Retina (tissue), 1 donor: ENCODE measurements at places on chromosomes 12 and 14.

DNA sequence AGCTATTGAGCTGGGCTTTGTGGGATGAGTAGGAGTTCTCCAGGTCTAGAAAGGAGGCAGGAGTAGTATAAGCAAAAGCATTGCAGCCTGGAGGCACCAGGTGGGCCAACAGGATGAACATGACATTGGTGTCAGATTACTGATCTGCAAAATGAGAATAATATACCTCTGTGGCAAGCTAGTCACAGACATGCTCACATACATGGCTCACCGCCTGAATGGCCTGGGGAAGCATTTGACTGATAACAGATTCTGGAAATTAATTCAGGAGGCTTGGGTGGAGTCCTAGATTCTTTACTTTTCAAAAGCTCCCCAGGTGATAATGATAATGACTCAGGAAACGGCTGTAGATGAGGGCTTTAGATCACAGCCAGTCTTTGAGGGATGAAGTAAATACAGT lies 709 bp downstream of the TCL1B start:
- DNase-seq: no peak

- no peak for DNase-seq
These were observed 40.8 kb upstream of the OASL start for GRCh38 chr12:121079736-121080272.

DNA sequence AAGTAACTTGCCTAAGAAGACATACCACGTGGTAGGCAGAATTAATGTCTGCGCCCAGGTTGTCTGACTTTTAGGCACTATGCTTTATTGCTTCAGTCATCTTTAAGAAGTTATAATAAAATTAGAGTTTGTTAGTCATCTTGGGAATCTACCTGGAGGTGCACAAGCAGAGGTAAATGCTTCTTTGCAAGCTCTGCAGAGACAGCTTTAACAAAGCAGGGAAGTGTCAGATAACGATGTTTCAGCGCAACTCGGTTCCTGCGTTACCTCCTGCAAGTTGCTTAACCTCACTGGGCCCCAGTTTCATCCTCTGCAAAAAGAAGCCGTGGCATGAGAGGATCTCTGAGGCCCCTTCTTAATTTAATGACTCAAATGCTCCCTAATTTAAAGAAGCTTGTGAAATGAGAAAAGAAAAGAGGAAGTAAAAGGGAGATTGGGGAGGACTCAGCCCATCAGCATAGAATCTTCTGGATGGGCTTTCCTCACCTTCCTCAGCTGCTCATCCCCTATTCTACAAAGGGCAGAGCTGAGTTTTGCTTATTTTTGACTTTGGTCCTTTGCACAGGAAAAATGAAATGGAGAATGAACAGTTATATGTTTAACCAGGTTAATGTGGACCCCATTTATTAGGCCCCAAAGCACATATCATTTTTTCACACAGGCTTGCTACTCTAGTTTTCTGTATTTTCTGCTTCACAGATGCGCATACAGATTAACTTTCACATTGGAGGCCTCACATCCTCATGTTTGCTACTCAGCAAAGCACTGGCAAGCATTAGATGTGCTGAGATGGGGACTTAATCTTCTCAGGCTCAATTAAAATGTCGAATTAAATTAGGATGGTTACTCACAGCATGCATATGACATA lies 5.1 kb downstream of the ARHGDIB start:
- no peak for DNase-seq

GRCh38 chr14:51424561-51425251 lies 184.7 kb downstream of the TMX1 start:
- peak; percentile 32 for DNase-seq

GRCh38 chr12:27780612-27781408 lies 774 bp upstream of the MANSC4 start:
- DNase-seq: no peak

GRCh38 chr14:71523630-71524319 lies 408.5 kb upstream of the RGS6 start:
- DNase-seq: no peak

- no peak for DNase-seq
These were observed 460.5 kb downstream of the TMEM121 start for GRCh38 chr14:105986894-105987284.

DNA sequence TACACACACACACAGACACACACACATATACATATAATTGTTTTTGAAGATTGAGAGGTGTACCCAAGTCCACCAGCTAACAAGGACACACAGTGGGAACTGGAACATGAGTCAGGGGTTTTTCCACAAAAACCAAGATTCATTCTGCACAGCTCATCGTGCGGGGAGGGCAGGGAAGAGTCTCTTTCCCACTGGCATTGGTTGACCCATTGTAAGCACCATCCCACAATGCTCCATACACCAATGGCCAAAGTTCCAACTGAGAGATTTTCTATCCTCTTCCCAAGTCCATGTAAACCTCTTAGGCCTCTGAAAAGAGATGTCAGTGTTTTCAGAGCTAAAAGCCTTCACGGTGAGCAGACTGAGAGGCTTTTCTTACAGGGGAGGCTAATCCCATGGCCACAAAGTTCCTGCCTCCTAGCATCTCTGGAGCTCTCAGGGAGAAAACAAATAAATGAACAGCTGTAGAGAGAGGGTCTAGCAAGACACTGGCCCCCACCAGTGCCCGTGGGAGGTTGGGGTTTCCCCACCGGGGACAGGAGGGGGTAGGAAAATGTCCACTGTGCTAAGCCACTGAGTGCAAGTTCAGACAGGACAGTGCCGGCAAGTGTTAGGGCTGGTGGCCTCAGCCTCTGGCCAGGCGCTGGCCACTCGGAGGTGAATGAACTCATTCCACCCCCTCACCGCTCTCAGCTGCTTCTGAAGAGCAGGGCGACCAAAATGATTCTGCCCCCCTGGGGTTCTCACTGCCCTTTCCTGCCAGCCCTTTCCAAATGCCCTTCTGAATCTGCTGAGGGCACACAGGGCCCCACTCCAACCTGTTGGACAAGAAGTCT lies 21.5 kb upstream of the TC2N start:
- no peak for DNase-seq

GRCh38 chr12:78035901-78036606 lies 205.4 kb downstream of the NAV3 start:
- DNase-seq: peak; percentile 49
